ENCODE measurements at places on chromosomes 3 and 15.
A peak's percentile ranks its signal among the peaks of the same experiment; 100 is the strongest.

- no peak for DNase-seq
Observed at GRCh38 chr3:100088735-100089368, 25.4 kb downstream of the FILIP1L start.

DNA sequence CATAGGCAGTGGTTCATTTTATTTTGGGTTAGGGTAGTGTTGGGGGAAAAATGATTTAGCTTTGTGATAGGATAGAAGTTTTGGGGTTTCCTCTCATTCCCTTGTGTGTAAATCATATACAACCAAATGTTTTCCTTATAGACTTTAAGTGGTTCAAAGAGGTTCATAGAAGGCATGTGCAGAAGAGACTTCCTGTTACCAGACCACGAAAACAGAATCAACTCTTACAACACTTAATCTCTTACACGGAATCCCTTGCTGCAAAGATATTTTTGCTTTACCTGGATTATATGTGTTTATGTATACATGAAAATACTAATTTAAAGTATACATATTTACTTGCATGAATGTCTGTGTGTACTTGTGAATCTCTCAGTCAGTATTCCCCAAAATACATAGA lies 2.9 kb downstream of the TMOD2 start:
- no peak for DNase-seq

- no peak for DNase-seq
Observed at GRCh38 chr15:89888214-89888804, 5.5 kb downstream of the AP3S2 start.

GRCh38 chr15:90887037-90887481 lies 2.8 kb downstream of the FES start:
- DNase-seq = no peak

- DNase-seq = peak; percentile 44
Observed at GRCh38 chr15:96340598-96341512, 10.4 kb downstream of the NR2F2 start.

- no peak for DNase-seq
Observed at GRCh38 chr3:30702828-30703397, 96.5 kb downstream of the TGFBR2 start.

DNA sequence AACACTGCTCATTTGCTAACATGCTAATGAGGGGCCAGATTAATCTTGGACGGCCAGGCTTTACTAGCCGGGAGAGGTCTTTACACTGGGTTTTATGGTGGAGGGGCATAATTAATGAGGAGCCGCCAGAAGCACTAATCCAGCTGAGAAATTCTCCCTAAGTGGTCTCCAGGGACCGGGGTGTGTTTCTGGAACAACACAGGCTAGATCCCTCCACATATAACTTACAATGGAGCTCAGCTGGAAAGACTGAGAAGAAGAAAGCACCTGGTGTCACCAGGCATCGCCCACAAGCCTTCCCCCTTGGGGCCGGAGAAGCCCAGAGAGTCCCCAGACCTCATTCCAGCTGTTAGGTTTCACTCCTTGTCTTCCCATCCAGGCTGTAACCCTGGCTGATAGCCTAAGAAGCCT lies 127.5 kb downstream of the MEGF11 start:
- DNase-seq = no peak

DNA sequence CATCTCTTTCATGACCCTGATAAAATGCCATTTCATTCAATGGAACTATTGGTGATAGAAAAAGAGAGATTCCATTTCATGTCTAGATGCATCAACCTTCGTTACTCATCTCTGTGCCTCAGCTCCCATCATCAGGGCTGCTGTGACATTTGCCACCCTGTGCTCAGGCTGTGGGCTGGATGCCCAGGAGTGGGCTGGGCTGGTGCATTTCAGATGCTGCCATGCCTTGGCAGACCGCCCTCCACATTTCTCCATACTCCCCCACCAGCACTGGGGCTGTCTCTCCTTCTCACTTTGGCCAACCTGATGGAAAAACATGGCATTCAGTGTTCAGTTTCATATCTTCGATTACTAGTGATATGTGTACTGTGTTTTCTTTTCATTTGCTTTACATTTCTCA lies 59.1 kb downstream of the DNASE1L3 start:
- no peak for DNase-seq

DNA sequence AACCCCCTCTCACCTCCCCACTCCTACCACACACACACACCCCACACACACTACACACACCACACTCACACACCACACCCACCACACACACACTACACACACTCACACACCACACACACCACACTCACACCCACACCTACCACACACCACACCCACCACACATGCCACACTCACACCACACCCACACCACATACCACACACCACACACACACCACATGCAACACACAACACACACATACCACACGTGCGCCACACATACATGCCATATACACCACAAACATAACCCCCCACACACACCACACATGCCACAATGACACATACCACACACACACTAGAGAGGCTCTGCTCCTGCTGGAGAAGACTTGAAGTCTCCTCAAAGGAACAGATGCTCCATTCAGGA lies 5.9 kb upstream of the ITPKA start:
- no peak for DNase-seq

DNA sequence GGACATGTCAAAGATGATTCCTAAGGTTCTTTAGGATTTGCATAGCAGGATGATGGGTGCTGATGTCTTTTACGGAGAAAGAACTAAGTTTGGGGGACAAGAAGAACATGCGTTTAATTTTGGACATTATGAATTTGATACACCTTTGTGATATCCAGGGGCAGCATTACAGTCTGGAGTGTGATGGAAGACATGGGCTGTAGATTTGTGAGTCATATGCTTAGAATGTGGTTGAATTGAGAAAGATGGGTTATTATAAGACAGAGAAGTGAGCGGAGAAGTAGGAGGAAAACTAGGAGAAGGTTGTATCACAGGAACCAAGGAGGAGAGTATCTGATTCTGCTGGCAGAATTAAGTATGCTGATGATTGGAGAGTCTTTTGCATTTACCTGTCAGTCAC lies 20.6 kb downstream of the NEO1 start:
- no peak for DNase-seq

- DNase-seq = no peak
Observed at GRCh38 chr15:98650417-98651035, 2.2 kb downstream of the IGF1R start.

Measured in foreskin keratinocyte (primary cell).